ENCODE measurements at places on chromosomes 1 and 21.

DNA sequence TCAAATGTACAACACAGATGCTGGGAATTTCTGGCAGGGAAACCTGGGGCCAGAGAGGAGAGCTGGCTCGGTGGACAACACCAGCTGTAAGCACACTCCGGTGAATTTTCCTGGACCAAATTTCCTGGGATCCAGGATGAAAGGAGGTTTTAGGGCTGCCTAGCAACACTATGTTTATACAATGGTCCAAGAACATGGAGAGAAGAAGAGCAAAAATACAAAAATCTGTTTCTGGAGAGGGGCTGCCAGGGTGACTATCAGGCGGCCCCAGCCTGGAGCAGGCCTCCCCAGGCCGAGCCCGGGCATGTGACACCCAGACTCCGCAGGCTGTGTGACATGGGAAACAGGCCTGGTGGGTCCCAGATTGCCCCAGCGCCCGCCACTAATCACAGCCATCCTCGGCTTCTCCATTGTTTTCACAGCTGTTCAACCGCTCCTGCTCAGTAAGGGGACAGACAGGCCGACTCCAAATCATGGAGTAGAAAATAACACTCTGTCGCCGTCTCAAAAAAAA, 336.0 kb upstream of the NFIA start:
- DNase-seq, result no peak

DNA sequence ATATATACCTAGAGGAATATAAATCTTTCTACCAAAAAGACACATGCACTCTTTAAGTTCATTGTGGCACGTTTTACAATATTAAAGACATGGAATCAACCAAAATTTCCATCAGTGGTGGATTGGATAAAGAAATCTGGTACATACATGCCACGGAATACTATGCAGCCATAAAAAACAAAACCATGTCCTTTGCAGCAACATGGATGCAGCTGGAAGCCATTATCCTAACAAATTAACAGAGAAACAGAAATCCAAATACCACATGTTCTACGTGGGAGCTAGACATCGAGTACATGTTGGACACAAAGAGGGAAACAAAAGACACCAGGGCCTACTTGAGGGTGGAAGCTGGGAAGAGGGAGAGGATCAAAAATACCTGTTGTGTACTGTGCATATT, 33.0 kb upstream of the B3GALT2 start:
- DNase-seq, result no peak

- DNase-seq, result no peak
These were observed 16.7 kb upstream of the FABP3 start for GRCh38 chr1:31389616-31390015.

DNA sequence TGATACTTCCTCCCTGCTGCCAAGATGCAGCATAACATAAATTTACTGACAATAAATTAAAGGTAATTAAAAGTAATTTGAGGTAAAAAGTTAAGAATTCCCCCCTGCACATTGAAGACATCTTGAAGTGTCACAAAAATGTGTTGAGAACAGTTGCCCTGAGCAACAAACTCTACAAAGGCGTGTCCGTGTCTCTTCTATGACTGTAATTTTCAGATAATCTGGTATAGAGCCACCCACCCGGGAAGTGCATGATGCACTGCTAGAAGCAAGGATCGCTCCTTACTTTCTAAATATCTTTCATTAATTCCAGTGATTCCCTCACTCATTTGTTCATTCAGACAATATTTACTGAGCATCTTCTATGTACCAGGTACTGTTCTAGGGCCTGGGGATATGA, 11.0 kb upstream of the CASQ1 start:
- DNase-seq, result no peak

DNA sequence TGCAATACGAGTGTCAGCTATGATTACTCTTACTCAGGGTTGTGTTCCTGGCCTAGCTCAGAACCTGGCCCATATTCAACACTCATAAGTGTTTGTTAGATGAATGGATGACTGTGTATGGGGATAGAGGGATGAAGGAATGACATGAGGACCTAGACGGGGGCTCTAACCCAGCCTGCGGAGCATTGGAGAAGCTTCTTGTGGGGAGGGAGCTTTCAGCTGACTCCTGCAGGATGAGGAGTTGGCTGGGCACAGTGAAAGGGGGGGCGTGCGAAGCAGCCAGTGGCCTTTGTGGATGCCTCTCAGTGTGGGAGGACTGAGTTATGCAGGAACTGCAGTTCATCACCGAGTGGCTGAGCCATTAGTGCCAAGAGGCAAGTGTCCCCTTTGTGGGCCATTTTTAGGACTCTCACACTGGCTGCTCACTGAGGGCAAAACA, 1.2 kb upstream of the EXTL1 start:
- no peak for DNase-seq

DNA sequence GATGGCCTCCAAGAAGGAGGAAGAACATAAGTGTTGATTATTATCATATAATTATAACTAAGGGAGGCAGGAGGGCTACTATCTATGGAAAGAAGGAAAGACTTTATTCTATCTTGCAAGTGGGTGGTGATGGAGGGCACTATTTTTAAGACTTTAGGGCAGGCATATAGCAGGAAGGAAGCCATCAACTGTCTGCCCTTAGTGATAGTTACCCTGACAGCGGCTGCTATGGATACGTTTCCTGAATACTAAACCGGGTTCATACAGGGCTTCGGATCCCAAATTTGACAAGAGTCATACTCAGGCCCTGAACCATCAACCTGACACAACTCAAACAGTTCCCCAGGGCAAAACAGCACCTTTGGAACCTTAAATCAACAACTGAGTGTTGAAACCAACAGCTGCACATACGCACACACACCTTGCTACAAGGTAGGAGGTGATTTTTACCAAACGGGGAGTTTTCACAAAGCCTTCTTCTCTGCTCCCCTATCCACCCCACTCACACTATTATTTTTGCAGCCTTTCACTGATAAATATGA, 397.2 kb downstream of the OMA1 start:
- no peak for DNase-seq

- no peak for DNase-seq
These were observed 849.8 kb downstream of the USP25 start for GRCh38 chr21:16579538-16579937.

DNA sequence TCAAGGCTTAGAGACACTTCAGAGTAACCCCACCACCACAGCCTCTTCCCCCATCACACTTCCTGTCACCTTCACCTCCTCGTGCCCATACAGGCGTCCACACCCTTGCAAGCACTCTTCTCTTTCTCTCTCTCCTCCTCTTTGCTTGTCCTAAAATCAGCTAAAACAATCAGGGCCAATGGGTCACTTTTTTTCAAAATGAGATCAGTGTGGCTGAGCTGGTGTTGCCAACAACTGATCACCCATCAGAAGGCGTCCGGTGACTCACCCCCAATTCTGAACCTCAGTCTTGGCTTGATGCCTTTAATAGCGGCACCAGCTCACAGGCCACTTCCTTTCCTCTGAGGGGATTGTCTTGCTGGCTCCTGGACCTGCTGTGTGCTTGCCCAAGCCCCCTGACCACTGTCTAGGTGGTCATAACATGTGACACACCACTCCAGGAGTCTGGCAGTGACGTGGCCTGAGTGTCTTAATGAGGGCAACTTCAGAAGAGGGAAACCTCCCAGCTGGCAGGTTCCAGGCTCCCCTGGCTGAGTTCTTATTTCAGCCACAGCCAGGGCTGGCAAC, 1.6 kb downstream of the DRAXIN start:
- DNase-seq, result peak; percentile 71

DNA sequence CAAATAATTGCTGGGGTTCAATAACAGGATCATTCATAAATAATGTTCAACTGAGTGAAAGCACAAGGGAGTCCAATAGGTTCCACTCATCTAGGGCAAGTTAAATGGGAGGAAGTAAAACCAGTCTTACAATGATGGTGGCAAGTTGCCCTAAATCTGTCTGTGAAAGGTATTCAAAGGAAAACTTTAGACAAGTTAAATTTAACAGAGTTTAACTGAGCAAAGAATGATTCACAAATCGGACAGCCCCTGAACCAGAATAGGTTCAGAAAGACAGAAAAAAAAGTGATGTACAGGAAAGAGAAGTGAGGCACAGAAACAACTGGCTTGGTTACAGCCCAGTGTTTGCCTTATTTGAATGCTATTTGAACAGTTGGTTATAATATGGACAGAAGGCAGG, 183.5 kb upstream of the ADGRL4 start:
- DNase-seq, result no peak

DNA sequence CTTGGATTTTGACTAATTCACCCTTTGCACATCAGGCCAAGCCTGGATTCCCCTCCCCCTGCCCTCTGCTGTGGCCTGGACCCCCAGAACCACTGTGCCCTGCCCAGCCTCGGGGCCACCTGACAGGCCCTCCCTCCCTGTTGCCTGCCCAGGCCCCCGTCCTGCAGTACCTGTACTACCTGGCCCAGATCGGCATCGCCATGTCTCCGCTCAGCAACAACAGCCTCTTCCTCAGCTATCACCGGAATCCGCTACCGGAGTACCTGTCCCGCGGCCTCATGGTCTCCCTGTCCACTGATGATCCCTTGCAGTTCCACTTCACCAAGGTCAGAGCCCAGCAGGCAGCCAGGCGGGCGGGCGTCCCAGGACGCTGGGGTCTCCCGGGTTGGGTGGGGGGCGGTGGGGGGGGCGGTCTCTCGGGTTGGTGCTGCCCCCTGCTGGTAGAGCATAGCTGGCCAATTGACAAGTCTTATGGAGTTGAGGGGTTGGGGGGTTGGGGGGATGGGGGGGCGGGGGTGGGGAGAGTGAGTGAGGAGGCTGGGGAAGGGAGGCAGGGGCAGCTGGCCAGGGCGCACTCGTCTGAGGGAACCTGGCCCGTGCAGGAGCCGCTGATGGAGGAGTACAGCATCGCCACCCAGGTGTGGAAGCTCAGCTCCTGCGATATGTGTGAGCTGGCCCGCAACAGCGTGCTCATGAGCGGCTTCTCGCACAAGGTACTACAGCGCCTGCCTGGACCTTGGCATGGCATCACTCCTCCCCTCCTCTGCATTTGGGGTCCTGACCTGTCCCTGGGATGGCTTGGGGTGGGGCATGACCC, 10.7 kb downstream of the AMPD2 start:
- no peak for DNase-seq

DNA sequence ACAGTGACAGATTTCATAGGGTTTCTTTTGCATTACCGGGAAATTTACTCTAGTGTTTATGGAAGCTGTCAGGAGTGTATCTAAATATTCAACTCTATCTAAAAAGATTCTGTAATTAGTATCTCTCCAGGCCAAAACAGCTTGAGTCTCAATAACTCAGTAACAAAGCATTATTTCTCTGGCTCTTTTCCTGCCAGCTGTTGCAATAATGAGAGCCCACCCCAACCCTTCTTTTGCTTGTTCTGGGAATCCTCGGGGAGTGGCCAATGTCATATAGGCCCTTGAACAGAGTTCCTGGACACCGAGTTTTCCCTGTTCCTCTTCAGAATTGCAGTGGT, 120.1 kb upstream of the SGIP1 start:
- no peak for DNase-seq

DNA sequence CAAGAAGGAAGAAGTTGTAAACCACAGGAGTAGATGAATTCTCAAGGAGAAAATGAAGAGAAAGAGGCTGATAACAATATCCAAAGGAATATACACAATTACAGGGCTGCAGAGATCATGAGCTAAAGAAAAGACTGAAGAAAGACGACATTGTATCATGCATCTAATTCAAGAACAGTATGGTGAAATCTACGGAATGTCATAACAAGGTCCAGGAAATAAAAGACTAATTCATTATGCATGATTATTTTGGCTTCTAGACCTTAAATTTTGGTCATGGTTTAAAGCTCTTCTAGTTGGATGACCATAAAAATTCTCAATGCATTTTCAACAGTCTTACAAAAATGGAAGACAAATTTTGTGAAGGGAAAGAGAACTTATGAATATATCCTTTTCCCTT, 71.7 kb downstream of the SH3GLB1 start:
- DNase-seq, result no peak

GRCh38 chr1:55987491-55988249, 591.7 kb downstream of the PLPP3 start:
- no peak for DNase-seq

DNA sequence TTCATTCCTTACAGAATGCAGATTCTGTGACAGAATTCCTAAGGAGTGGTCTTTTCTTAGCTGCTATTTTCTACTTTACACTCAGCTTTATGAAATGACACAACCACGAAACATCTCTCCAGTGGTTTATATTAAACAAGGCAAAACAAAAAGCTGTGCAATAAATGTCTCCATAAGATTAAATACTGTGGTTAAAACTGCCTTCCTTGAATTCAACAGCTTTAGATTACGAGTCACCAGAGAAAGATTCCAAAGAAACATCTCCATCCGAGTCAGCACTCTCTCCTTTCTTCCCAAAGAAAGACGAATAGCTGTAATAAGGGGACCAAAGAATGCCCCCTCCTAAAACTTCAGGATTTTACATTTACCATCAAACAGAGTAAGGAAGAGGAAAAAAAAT, 4.6 kb upstream of the C1orf87 start:
- DNase-seq, result no peak

- DNase-seq, result no peak
These were observed 407.0 kb downstream of the PTPRU start for GRCh38 chr1:29643281-29643680.

GRCh38 chr1:44696789-44697345, 22.4 kb downstream of the ARMH1 start:
- no peak for DNase-seq

DNA sequence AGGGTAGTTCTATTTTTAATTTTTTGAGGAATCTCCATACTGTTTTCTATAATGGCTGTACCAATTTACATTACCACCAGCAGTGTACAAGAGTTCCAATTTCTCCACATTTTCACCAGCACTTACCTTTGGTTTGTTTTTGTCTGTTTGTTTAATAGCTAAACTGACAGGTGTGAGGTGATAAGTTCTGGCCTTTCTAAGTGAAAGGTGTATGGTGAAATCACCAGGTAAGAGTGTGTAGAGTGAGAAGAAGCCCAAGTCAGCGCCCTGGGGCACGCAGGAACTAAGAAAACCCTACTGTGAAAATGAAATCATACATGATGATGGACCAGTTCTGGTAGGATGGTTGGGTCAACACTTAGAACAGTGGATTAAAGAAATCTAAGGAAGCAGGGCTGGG, 34.5 kb downstream of the BTG3 start:
- no peak for DNase-seq

DNA sequence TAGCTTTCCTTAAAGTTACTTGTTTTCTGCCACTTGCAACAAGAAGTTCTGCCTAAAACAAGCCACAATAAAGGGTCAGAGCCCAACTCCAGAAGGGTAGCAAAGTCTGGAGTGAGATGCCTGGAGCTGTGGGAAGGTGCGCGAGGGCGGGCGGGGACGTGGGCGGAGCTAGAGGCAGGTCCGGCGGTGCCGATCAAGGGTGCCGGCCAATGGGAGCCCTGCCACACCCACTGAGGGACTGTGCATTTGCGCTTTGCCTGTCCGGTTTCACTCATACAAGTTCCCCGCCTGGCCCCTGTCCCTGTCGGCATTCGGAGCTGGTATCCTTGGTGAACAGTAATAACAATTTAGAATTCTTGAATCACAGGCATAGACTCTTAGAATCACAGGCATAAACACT, 732.4 kb downstream of the MATN1 start:
- no peak for DNase-seq
